Testis (tissue), 5 donors: ENCODE measurements at places on chromosomes 12 and 14. TPM values are rescaled to one million over a fixed set of nuclear protein-coding genes. Genes with fewer than 3 reads are reported as not detected.

DNA sequence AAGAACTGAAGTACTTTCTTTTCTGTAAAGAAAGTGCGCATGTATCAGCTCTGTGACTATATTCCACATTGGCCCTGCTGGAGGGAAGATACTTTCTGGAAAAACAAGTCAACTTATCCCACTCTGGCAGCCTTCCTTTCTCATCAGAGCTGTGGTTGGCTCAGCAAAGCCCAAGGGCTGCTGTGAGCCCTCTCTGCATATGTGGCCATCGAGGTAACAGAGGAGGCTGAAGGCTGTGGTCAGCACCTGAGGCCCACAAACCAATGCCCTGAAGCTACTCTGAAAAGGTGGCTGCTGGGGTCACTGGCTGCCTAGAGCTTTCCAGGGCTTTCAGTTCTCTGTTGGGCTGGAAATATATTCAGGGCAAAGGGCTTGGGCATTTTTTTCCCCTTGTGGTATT lies 70.8 kb upstream of the IGF1 start:
- DNase-seq, result no peak

DNA sequence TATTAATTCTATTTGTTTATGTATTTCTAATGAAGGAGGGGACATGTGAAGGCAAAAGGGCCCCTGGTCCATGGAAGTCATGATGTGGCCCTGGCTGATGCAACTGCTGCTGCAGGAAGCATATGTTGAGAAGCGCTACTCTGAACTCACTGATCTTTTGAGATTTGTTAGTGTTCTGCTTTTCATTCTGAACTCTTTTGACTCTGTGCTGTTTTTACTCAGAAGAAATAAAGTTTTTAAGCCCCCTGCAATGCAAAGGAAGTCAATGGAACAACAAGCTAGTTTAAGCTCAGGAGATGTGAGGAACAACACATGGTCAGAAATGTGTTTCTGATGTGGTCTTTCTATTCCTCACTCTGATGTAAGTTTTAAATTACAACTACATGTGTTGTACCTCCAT lies 88.9 kb upstream of the BTG1 start:
- DNase-seq, result no peak

DNA sequence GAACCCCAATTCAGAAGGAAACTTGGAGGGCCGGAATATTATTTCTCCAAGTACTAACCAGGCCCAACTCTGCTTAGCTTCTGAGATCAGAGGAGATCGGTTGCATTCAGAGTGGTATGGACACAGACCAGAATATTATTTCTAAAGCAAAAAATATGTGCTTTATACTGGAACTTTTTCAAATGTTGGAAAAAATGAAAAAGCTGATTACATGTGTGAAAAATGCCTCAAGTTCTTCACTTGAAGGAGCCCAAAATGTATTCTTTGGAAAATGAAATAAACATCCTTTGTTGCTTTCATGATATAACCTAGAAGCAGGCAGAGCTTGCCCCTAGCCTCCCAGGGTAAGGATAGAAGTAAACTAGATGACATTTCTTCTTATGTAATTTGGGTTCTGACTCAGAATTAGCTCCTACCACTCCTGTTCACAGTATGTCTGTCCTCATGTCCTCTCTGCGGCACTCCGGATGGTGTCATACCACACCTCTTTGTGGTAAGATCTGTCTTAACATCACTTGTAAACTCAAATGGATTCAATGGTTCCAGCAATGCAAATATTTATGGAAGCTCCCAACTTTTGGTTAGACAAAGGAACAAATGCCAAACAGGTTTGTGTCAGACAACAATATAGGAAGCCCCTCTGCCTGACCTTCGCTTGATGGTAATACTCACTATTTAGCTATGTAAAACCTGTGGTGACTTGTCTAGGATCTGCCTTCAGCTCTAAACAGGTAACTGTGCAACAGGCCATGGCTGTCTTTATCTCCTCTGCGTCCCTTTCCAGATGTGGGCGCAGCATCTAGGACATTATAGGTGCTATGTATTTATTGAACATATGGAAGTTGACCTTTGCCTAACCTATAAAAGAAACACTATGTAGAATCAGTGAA lies 178.5 kb downstream of the SSPN start:
- no peak for DNase-seq

GRCh38 chr12:122813310-122813713 lies 21.9 kb upstream of the HIP1R start:
- no peak for DNase-seq

DNA sequence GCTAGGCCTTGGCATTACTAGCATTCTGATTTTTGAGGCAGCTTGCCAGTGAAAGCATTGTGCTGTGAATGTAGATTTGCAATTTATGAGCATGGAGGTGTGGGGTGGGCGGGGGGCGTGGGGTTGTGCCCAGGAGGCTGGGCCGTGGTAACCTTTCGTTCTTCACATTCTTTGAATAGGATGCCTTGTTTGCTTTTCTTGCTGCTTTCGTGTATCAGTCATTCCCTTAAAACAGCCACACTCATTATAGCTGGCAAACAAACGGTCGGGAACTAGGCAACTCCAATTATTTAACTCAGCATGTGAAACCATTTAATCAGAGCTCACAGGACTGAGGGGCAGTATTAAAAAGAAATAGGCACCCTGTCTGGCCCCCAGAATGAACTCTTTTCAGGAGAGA lies 115.9 kb upstream of the PELI2 start:
- DNase-seq, result no peak

DNA sequence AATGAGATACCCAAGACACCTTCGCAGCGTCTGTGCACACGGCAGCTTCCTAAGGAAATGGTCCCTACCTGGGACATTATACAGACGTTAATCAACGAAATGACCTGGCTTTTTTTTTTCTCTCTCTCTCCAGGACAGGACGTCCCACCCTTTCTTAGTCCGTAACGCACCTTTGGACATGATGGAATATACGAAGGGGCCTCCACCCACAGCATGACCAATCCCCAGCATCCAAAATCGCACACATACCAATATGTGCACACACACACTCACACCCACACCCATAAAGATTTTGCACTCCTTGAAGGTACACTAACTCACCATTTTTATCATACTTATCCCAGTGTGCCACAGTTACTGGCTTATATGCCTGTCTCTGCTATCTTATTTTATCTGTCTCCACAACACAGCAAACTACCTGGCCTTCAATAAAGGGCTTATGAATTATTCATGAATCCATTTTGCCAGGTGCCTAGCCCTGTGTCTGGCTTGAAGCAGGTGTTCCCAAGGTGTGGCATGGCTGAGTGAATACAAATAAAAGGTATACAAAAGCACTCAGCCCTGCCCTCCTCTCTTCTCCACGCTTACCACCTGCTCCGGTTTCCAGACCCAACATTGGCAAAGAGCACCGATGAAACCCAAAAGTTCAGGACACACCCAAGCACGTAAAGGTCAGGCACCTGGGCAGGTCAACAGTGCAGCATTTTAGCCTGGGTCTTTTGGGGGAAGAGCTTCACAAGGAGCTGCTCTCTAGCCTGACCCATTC lies 2.2 kb downstream of the SCNN1A start:
- no peak for DNase-seq

- DNase-seq, result no peak
Observed at GRCh38 chr12:94260017-94260416, 111.6 kb downstream of the PLXNC1 start.

DNA sequence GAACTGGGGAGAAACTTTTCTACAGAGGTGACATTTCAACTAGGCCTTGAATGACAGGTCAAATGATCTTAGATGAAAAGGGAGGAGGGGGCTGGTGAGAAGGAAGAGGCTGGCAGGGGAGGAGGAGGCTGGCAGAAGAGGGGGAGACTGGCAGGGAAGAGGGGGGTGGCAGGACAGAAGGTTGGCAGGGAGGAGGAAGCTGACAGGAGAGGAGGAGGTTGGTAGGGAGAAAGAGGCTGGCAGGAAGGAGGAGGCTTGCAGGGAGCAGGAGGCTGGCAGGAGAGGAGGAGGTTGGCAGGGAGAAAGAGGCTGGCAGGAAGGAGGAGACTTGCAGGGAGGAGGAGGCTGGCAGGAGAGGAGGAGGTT lies 63.4 kb upstream of the PPP4R3A start:
- DNase-seq, result no peak

GRCh38 chr12:29039013-29039412 lies 110.1 kb upstream of the FAR2 start:
- DNase-seq, result no peak

The CLEC4D gene
- total RNA-seq, result 0.31 TPM

The USP44 gene
- total RNA-seq, result 14.2 TPM

GRCh38 chr12:105317942-105318621 lies 12.4 kb upstream of the C12orf75 start:
- DNase-seq, result no peak

DNA sequence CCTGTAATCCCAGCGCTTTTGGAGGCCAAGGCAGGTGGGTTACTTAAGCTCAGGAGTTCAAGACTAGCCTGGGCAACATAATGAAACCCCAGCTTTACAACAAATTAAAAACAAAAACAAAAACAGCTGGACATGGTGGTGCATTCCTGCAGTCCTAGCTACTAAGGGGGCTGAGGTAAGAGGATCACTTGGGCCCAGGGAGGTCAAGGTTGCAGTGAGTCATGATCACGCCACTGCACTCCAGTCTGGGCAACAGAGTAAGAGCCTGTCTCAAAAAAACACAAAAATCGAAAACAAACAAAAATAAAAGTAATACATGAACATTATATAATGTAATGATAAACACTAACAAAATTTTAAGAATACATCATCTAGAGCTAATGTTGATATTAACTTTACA lies 46.2 kb upstream of the GRIP1 start:
- no peak for DNase-seq

- DNase-seq, result no peak
Observed at GRCh38 chr14:69267492-69267891, 7.5 kb downstream of the GALNT16 start.

The CPM gene
- 22.5 TPM for total RNA-seq

DNA sequence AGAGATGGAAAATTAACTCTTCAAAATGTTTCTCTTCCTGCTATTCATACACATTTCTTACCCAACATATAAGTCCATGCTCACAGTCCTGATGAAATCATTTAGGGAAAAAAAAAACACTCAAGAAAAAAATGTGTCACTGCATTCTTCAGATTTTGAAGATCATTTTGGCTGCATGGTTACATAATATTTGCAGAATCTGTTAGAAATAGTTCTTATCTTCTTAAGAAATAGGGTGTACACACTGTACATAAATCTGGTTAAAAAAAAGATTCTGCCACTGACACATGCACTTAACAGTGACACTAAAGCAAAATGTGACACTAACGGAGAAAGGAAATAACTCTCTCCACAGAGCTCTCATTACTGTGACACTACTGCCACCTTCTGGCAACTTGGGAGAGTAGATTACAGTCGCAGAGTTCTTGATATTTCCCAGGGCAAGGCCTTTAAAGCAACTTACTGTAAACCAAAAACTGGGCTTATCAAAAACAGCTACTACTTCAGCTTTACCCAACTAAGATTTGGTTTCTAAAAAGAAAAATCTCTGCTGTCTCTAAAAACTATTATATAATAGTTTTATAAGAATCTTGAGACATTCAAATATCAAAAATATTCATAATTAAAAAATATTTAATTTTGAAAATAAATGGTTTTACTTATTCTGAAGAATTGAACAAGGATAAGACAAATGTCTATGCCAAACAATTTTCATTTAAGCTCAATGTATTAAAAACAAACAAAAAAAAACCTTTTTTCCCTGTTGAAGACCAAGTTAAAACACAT lies 65.0 kb downstream of the SETD3 start:
- peak; percentile 66 for DNase-seq

The TAS2R10 gene
- total RNA-seq, result not detected

- peak; percentile 58 for DNase-seq
Observed at GRCh38 chr12:57276935-57277563, 26.1 kb upstream of the STAC3 start.

DNA sequence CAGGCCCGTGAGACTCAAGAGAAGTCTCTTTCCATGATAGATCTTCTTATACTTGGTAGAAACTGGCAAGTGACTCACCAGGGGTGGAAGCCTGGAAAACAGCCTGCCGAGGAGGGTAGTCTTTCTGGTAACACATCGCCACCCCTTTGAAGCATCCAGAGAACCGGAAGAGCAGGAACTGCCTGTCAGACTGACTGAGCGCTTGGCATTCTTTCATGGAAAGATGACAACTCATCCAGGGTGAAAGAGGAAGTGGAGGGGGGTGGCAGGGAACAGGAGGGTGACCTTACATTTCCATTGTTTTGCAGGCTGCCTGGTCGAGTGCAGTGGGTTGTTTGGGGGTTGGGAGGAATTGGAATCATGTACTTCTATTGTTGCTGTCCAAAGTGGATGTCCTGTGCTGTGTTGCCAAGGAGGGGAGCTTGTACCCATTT lies 34.5 kb downstream of the PRKCH start:
- no peak for DNase-seq

The PAX9 gene
- 0.50 TPM for total RNA-seq

DNA sequence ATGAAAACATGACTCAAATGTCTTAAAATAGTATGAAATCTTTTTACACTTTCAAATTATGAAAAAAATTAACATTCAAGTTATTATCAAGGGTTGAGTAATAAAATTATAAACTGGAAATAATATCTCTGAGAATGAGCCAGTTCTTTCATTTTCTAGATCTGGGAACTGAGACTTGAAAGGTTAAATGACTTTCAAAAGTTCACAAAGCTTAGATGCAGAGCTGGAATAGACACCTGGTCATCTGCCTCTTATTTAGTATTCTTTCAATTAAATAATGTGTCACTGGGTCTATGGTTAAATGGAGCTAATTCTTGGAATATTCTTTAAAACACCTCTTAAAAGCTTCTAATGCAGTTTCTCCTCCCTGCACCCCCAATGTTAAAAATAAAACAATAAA lies 86.6 kb downstream of the CDK17 start:
- no peak for DNase-seq
